ENCODE measurements at places on chromosomes 16 and 17.

- no peak for DNase-seq
Observed at GRCh38 chr17:51585514-51586104, 325.3 kb downstream of the UTP18 start.

GRCh38 chr16:77308163-77308561 lies 109.0 kb downstream of the SYCE1L start:
- DNase-seq, result no peak

DNA sequence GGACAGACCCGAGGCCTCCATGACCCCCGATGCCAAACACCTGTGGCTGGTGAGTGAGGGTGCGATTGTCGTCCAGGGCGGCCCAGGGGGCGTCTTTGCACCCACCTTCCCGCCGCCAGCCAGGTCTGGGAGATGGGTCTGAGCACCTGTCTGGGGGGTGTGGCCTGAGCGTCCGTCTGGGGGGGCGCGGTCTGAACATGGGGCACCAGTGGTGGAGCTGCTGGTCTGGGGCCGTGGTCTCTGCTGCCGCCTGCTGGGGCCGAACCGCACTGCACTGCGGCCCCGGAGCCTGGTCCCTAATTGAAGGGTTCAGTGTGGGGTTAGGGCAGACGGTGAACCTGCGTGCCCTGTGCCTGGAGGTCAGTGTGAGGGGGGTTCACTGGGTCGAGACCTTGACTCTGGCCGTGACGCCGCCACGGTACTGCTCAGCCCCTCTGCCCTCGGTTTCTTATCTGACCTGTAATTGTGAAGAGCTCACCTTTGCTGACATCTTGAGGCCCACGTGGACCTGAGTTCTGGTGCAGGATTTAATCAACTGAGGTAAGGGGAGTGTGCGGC lies 12.6 kb upstream of the TCF25 start:
- DNase-seq, result peak; percentile 16

DNA sequence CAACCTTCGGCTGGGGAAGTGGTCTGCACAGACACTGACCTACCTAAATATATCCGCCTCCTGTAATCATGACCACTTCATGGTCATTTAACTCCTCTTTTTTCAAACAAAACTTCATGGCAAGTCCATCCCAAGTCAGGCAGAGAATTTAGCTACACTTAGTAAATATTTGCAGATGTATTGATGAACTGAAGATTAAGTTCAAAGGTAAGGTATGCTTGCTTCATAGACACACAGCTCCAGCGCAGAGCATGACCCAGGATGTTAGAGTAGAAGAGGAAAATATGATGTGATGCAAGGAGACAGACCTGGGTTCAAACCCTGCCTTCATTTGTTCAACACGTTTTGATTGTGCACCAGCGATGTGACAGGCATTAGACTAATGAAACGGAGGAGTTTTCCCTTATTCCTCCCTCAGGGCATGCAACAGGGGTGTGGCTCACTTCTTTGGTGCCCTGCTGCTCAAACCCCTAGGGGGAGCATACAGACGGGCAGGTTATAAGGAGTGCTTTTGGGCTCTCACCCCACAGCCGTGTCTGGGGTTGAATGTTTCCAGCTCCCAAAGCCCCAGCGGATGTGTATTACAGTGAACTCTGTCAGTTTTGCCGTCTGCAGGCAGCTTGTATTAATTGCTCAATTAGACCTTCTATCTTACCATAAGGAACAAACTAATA lies 23.9 kb upstream of the CLEC3A start:
- no peak for DNase-seq

DNA sequence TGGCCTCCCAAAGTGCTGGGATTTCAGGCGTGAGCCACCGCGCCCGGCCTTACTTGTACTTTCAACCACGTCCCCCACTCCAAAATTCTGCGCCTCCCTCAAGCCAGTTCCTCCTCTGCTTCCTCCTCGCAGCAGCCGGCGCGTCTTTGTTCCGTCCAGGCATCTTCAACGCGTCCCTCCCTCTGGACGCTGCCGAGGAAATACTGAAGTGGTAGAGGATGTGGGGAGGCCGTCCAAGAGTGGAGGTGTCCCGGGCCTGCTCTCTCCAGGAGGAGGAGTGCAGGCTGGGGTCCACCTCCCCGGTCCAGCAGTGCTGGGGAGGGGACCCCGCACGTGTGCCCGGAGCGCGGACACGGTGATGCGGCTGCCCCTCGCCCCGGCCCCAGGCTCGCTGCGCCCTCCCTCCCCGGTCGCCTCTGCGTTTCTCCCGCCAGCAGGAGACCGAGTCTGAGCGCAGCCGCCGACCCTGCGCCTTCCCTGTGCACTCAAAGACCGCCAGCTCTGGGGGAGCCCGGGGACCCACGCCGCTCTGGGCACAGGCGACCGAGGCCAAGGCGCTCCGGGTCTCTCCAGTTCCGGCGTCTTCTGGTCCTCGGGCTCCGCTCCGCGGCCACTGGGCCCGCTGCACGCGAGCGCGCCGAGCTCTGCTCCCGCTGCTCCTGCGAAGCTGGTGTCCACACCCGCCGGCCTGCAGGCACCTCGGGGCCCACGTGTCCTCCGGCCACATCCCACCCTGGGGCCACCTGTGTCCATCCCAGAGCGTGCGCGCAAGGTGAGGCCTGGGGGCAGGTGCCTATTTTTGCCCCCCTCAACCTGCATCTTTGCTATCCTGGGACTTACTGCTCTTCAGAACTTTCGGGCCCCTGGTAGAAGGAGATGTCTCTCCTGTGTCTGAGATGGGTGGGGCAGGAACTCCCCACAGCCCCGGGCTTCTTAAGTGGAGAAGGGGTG lies 31.7 kb downstream of the OSBPL7 start:
- peak; percentile 67 for DNase-seq

- DNase-seq, result no peak
Observed at GRCh38 chr17:8063761-8064534, 23.6 kb downstream of the ALOX12B start.

DNA sequence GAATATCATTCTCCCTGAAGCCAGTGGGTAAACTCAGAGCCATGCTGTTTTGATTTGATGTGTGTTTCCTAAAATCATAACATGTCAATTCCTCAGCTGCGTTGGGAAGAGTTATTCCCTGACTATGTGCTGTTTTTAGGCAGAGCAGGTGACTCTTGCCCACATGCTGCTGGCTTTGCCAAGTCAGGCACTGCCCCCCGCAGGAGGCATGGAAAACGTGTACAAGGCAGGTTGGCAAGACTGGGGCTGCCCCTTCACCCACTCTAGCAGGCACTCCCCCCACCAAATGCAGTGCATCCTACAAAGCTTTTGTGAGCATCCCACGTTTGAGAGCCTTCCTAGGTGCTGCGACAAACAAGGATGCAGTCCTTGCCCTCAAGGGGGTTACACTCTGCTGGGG lies 38.3 kb upstream of the NAT9 start:
- DNase-seq, result no peak

GRCh38 chr17:65799454-65799853 lies 238.0 kb upstream of the AXIN2 start:
- no peak for DNase-seq

- DNase-seq, result no peak
Observed at GRCh38 chr17:28912281-28912937, 9.5 kb upstream of the DHRS13 start.

- no peak for DNase-seq
Observed at GRCh38 chr17:60496041-60496440, 30.0 kb downstream of the APPBP2 start.

DNA sequence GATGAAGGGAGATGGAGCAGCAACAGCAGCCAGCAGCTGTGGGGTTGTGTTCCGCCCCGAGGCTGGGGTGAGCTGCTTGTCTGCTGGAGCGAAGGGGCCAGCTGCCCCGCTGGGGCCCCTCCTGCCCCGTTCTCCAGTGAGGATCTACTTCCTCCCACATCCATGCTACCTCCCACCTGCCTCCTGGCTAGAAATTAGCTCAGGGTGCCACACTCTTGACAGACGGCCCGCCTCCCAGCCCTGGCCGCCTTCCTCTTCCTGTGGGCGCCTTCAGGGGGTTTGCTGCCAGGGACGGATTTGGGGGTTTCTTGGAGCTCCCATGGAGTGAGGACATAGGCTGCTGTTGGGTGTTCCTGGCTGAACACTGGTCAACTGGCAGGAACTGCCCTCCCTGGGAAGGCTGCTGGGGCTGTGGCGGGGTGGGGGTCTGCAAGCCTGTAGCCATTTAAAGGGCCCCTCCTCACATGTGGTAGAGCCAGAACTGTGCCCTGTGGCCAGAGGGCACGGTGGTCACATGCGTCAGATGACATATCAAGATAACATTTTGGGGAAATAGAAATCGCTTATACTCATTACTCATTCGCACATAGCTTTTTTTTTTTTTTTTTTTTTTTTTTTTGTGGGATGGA lies 13.1 kb downstream of the TBC1D24 start:
- no peak for DNase-seq

GRCh38 chr16:9097266-9098219 lies 6.1 kb downstream of the HAPSTR1 start:
- no peak for DNase-seq

DNA sequence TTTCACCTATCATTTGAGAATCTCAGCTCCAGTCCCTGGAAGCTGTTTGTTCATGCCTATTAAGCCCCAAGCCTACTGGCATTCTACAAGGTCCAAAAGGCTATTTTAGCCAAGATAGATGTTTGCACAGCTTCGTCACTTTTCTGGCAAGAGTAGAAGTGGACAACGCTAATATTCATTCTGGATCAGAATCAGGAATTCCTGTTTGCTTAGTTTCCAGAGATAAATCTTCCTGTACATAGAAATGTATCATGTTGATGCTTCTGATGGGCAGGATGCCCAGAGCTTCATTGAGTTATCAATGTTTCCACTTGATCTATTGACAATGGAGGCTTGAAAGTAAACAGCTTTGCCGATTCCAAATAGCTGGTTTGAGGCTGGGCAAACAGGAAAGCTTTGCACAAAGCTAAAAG lies 260.7 kb upstream of the CA10 start:
- peak; percentile 93 for DNase-seq

DNA sequence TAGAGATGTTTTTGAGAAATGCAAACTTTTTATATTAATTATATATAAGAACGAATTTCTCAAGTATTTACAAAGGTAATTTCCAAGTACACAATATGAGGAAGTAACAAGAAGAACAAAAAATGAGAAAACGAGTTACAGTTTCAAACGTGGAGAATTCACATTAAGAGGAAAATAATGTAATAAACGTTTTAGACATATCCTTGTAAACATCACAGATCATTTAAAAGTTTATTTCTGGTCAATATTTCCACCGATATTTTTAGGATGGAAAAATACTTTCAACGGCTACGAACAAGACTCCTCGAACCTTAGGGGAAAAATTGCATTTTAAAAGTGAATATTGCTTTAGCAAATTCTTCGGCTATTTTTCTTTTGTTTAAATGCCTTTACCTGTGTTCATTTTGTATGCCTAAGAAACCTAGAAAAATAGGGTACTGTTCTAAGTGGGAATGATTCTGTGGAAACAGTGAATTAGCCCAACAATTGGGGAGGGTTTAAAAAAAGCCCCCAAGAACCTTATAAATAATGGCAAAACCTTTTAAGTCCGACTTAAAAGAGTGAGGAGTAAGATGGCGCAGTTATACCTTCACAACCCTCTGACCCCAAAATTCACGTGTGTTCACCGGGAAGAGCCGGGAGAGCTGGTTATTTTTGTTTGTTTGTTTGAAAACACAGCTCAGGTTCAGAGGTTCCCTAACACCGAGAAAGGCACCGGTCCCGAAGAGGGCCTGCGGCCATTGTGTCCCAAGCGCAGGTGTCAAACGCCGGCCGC lies 3.3 kb downstream of the HNF1B start:
- DNase-seq, result peak; percentile 4

- DNase-seq, result no peak
Observed at GRCh38 chr16:12507366-12507765, 296.3 kb downstream of the CPPED1 start.

- DNase-seq, result peak; percentile 26
Observed at GRCh38 chr16:67883872-67884261, 818 bp upstream of the NRN1L start.

DNA sequence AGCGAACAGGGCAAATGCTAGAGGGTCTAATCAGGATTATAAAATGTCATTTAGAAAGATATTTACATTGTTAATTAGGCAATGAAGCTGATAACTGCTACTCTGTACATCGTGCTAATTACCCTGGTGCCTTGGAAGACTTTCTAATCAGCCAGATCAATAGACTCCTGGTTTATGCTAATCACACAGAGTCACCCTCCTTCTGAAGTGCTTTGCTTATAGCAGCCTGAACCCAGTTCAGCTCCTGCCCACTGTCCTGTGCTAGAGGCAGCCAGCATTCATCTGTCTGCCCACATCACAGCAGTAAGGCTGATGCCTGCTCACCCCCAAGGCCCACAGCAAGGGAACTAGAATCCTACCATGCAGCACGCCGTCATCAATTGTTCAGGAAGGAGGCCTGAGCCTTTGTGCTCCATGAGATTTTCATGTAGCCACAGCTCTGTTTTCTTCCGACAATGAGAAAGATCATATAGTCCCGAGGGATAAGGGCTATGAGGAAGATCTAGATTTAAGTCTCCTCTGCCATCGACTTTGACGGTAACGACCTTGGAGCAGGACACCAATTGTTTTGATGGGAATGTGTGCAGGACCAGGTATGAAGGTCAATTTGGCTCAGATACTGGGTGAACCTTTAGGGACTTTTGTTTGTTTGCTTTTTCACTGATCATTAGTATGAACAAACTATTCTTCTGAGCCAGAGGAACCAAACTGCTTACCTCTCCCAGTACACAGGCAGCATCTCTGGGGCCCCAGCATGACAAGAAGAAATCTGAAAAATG lies 12.5 kb upstream of the LYRM9 start:
- DNase-seq, result no peak

- peak; percentile 27 for DNase-seq
Observed at GRCh38 chr17:72726936-72727335, 365.6 kb downstream of the SLC39A11 start.

GRCh38 chr16:55697867-55698266 lies 42.1 kb downstream of the SLC6A2 start:
- no peak for DNase-seq

- no peak for DNase-seq
Observed at GRCh38 chr16:62036802-62037135, 531 bp upstream of the CDH8 start.

GRCh38 chr17:72089453-72089987 lies 31.3 kb upstream of the SOX9 start:
- DNase-seq, result no peak

DNA sequence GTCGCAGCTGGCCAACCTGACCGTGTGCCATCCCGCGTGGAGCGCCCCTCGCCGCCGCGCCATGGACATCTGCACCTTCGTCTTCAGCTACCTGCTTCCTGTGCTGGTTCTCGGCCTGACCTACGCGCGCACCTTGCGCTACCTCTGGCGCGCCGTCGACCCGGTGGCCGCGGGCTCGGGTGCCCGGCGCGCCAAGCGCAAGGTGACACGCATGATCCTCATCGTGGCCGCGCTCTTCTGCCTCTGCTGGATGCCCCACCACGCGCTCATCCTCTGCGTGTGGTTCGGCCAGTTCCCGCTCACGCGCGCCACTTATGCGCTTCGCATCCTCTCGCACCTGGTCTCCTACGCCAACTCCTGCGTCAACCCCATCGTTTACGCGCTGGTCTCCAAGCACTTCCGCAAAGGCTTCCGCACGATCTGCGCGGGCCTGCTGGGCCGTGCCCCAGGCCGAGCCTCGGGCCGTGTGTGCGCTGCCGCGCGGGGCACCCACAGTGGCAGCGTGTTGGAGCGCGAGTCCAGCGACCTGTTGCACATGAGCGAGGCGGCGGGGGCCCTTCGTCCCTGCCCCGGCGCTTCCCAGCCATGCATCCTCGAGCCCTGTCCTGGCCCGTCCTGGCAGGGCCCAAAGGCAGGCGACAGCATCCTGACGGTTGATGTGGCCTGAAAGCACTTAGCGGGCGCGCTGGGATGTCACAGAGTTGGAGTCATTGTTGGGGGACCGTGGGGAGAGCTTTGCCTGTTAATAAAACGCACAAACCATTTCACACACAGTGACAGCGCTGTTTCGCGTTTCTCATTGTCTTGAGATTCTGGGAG lies 2.0 kb upstream of the ZACN start:
- no peak for DNase-seq

- no peak for DNase-seq
Observed at GRCh38 chr17:82743344-82744219, 8.2 kb downstream of the FN3K start.
